DMS 273 treated with DMSO at 0.1 percent for 48 hours (cell line): ENCODE measurements at places on chromosomes 13 and 19.

DNA sequence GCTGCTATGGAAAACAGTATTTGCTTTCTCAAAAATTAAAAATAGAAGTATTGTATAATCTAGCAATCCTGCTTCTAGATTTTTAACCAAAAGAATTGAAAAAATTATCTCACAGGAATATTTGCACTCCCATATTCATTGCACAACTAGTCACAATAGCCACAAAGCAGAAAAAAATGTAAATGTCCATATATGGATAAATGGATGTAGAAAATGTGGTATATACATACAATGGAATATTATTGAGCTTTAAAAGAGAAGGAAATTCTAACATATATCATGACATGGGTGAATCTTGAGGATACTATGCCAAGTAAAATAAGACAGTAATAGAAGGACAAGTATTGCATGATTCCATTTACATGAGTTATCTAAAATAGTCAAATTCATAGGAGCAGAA is 2753.0 kb downstream of the PCDH9 start:
- DNase-seq = no peak

GRCh38 chr13:83620530-83621220 is 261.6 kb downstream of the SLITRK1 start:
- DNase-seq = no peak

- DNase-seq = no peak
Observed at GRCh38 chr13:112027250-112027649, 39.7 kb upstream of the SOX1 start.

GRCh38 chr13:63201493-63201892 is 1785.8 kb upstream of the PCDH20 start:
- DNase-seq = no peak

DNA sequence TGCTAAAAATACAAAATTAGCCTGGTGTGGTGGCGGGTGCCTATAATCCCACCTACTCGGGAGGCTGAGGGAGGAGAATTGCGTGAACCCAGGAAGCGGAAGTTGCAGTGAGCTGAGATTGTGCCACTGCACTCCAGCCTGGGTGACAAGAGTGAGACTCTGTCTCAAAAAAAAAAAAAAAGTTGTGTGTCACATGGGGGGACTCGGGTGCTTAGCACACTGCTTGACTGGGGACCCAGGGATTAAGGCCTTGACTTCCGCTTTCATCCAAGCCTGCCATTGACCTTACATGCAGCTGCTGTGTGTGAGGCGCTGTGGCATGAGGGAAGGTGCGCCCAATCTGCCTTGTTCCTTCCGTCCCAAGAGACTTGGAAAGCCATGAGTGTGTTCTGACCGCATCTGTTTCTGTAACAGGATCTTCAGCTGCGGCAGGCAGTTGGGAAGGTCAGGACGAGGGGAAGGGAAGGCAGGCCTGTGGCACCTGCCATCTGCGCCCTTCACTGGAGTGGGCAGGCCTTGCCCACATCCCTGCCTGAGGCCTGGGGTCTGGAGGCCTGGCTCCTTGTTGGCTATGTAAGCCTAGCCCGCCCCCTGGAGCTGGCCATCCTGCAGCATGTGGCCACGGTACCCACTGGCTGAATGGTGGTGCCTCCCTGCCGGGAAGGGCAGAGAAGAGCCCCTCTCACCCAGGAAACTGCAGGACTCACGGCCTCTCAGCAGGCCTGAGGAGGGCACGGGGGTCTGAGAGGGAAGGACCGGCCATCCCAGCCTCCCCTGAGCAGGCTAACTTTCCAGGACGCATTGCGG is 23.0 kb downstream of the PPP1R37 start:
- peak; percentile 91 for DNase-seq

DNA sequence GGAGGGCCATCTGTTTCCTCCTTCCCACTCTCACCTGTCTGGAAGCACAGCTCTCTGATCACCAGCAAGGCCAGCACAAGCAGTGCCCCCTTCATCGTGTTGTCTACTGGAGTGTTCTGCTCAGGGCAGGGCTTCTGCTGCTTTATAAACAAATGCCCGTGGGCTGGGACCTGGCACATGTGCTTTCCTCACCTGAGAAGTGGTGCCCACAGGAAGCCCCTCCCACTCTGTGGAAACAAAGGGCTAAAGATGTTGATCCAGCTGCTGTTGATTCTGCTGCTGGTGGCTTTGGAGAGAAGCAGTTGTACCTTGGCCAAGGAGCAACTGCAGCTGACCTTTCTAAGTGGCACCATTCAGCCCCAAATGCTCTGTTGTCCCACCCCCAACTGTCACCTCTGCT is 26.4 kb upstream of the ZNF181 start:
- DNase-seq = no peak
